ENCODE measurements at places on chromosomes 12 and 14. TPM values are rescaled to one million over a fixed set of nuclear protein-coding genes. Genes with fewer than 3 reads are reported as not detected.

RHNO1 gene
- total RNA-seq, result 60.1 TPM

EIF4B gene
- total RNA-seq, result 531 TPM

NRL gene
- 2.3 TPM for total RNA-seq

KLRC3 gene
- not detected for total RNA-seq

IL31 gene
- not detected for total RNA-seq

RIPK3 gene
- 6.4 TPM for total RNA-seq

DEGS2 gene
- 0.11 TPM for total RNA-seq

C3AR1 gene
- not detected for total RNA-seq

OASL gene
- total RNA-seq, result 1.7 TPM

WSCD2 gene
- not detected for total RNA-seq

NTF3 gene
- not detected for total RNA-seq

GALNT9 gene
- total RNA-seq, result 16.1 TPM

GLIPR1 gene
- 6.2 TPM for total RNA-seq

NPFF gene
- not detected for total RNA-seq

DPPA3 gene
- not detected for total RNA-seq

GLIPR1L2 gene
- total RNA-seq, result 0.30 TPM

RNASE1 gene
- 47.4 TPM for total RNA-seq

GNB3 gene
- total RNA-seq, result not detected

COCH gene
- total RNA-seq, result 1.4 TPM
